ENCODE measurements at places on chromosomes 13 and 19. TPM values are rescaled to one million over a fixed set of nuclear protein-coding genes. Genes with fewer than 3 reads are reported as not detected.

- no peaks in the 10 kb centered on the region for H3K36me3 ChIP-seq
- H3K4me3 ChIP-seq, result peak within 1 kb of the TSS; percentile 97
- DNase-seq, result peak; percentile 82
- H3K4me1 ChIP-seq, result peaks cover 39% of the 10 kb centered on the region
Observed at GRCh38 chr13:77697217-77698103, at the start of gene SLAIN1. Gene SLAIN1 (plus strand): TSS chr13:77697687. CDS start chr13:77697914, 227 bp downstream.

- no peaks in the 10 kb centered on the region for H3K36me3 ChIP-seq
- no peak overlapping the region for H3K4me3 ChIP-seq
- H3K27ac ChIP-seq, result no peak overlapping the region
Observed at GRCh38 chr13:27405546-27406134, 18.8 kb upstream of the GTF3A start.

DNA sequence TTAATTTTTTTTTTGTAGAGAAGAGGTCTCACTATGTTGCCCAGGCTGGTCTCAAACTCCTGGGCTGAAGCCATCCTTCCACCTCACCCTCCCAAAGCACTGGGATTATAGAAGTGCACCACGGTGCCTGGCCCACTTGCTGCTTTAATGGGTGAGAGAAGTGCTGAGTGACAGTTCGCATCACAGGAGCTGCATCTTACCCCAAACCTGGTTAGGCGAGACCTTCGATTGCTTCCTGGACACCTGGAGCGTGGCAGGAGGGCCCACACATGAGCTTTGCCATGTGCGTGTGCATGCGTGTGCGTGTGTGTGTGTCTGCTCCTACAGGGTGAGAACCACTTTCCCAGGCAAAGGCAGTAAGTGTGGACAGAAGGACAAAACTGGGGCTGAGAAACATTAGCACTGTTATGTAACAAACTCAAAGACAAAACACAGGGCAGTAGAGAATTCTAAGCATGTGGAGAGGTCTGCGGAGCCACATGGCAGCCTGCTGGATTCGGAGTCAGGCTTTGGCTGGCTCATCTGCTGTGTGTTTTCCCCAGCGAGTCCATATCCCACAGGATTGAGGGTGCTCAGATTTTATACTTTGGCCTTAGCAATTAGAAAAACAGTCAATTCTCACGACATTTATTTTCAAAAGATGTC is 11.7 kb upstream of the MTIF3 start:
- no peaks in the 10 kb centered on the region for H3K4me1 ChIP-seq
- no peak overlapping the region for H3K27ac ChIP-seq
- H3K27me3 ChIP-seq, result no peaks in the 10 kb centered on the region
- DNase-seq, result no peak

- no peaks in the 10 kb centered on the region for H3K4me1 ChIP-seq
- no peak for DNase-seq
- no peak overlapping the region for H3K27ac ChIP-seq
Observed at GRCh38 chr13:20664351-20664750, 39.1 kb upstream of the IL17D start.

DNA sequence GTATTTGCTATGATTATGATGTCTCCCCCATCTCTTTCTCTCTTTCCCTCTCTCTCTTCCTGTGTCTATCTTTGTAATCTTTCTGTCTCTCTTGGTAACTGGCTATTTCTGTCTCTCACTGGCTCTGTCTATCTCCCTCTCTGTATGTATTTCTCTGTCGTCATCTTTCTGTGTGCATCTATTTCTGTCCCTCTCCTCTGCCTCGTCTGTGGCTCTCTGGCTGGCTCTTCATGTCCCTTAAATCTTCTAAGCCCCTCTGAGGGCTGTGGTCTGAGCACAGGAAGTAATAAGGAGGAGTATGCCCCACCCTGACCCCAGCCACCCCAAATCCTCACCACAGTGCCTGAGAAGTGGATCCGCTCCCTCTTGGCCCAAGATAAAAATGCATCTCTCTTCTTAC is 104.4 kb downstream of the DNAJC15 start:
- no peak for DNase-seq
- no peaks in the 10 kb centered on the region for H3K36me3 ChIP-seq
- peaks cover 3% of the 10 kb centered on the region for H3K4me1 ChIP-seq
- peaks cover 2% of the 10 kb centered on the region for H3K27me3 ChIP-seq

GRCh38 chr19:53823380-53824120 is 564 bp downstream of the NLRP12 start:
- no peak overlapping the region for H3K4me3 ChIP-seq
- H3K4me1 ChIP-seq, result no peaks in the 10 kb centered on the region
- H3K36me3 ChIP-seq, result no peaks in the 10 kb centered on the region
- DNase-seq, result no peak
- H3K27ac ChIP-seq, result no peak overlapping the region

DNA sequence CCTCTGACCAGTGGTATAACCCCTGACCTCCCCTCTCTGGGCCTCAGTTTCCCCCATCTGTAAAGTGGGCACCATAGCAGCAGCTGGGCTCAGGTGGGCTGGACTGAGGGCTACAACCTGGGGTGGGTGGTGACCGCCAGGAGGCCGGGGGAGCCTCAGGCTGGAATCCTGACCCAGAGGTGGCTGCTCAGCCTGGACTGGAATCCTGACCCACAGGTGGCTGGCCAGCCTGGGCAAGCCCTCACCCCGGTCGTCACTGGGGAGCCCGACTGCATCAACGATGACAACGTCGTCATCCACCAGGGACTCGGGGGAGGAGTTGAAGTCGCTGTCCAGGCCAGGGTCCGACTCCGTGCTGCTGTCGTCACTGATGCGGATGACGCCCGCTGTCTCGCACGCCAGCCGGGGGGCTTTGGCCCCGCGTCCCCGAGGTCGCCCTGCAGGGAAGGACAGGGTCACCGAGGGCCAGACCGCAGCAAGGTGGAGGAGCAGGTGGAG is 10.2 kb downstream of the GPX4 start:
- peaks cover 44% of the 10 kb centered on the region for H3K36me3 ChIP-seq
- H3K4me3 ChIP-seq, result no peak overlapping the region

DNA sequence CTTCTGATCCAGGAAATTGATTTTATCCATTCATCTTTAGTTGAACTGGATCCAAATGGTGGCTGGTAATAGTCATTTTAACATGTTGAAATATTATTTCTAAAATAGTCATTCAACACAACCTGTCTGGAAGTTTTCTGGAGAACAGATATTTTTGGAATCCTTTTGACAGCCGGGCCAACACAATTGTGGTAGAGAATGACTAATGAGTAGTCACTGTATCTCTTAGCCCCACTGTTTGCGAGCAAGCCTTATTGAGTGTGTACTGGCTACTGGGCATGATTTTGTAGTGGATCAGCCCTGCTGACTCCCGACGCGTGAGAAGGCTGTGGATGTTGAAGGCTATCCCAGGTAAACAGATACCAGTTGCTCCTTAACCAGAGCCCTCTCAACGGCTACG is 383.4 kb downstream of the ZNF536 start:
- no peak for DNase-seq
- H3K4me1 ChIP-seq, result no peaks in the 10 kb centered on the region
- H3K4me3 ChIP-seq, result no peak overlapping the region

DNA sequence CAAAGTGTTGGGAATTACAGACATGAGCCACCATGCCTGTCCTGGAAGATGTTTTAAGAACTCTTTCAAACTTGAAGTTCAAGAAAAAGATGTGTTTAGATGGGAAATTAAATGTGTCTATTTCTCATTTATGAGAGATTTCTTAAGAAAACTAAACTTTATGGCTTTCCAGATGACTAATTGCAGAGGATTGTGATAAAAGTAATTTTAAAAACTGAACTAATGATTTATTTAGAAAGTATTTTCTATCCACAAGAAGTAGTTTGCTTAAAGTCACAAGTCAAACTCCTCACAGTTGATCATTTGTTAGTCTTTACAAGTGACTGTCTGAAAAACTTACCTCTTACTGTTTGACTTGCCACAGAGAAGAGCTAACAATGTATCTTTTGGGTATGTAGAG is 89.6 kb upstream of the SPRY2 start:
- H3K4me1 ChIP-seq, result no peaks in the 10 kb centered on the region
- no peak for DNase-seq
- H3K27ac ChIP-seq, result no peak overlapping the region
- no peaks in the 10 kb centered on the region for H3K27me3 ChIP-seq
- no peaks in the 10 kb centered on the region for H3K36me3 ChIP-seq

GRCh38 chr13:107644136-107644535 is 571.2 kb downstream of the LIG4 start:
- H3K27ac ChIP-seq, result no peak overlapping the region
- DNase-seq, result no peak
- H3K36me3 ChIP-seq, result no peaks in the 10 kb centered on the region
- no peaks in the 10 kb centered on the region for H3K27me3 ChIP-seq
- no peaks in the 10 kb centered on the region for H3K4me1 ChIP-seq

DNA sequence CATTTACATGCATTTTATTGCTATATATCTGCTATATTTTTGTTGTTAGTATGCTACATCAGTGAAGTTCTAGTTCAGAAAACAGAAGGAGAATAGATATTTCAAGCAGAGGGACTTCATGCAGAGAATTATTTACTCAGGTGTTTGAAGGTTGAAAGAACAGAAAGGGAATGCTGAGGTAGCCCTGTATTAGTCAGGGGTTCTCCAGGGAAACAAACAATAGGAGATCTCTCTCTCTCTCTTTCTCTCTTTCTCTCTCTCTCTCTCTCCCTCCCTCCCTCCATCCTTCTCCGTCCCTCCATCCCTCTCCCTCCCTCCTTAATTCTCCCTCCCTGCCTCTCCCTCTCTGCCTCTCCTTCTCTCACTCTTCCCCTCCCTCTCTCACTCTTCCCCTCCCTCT is 114.3 kb upstream of the TDRD3 start:
- no peak overlapping the region for H3K4me3 ChIP-seq
- H3K27me3 ChIP-seq, result peaks cover 3% of the 10 kb centered on the region
- no peaks in the 10 kb centered on the region for H3K4me1 ChIP-seq
- no peak overlapping the region for H3K27ac ChIP-seq
- no peak for DNase-seq
- H3K36me3 ChIP-seq, result no peaks in the 10 kb centered on the region

DNA sequence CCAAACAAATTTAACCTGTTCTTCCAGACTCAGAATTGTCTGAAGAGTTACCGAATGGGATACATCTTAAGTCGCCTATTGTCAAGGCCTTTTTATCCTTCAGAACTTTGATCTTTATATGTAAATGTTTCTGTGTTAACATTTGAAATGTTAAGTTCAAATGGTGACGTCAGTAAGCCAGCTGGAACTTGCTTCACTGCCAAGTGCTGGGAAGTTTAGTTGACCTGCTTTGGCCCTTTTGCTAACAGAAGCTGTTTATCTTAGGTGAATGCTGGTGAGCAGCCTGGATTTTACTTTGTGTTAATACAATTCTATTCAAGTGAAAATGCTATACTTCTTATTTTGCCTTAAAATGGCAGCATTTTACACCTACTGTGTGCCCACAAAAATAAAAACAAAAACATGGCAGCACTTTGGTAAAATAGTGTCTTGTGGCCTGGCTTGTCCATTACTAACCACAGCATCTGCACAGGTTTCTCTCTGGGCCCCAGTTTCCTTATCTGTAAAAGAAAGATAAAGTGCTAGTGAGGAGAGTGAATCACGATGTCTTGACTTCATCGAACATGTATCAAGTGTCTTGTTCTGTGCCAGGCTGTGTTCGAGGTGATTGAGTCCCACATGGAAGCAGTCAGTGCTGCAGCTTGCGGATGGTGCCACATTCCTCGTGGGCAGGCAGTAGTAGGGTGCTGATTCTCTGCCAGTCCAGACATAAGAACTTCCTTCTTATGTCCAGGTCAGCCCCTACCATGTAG is 2.2 kb downstream of the NAXD start:
- no peak overlapping the region for H3K27ac ChIP-seq
- DNase-seq, result no peak
- H3K4me1 ChIP-seq, result peaks cover 21% of the 10 kb centered on the region
- H3K4me3 ChIP-seq, result peak overlapping the region; percentile 86

The CCDC159 gene
- total RNA-seq, result 66.5 TPM

The GIPC3 gene
- total RNA-seq, result 0.52 TPM

The AP3D1 gene
- 78.0 TPM for total RNA-seq

The PTPRH gene
- not detected for total RNA-seq

The ARL11 gene
- total RNA-seq, result 0.17 TPM

The DIRAS1 gene
- total RNA-seq, result not detected

The HSH2D gene
- total RNA-seq, result 45.5 TPM

Data from CD4-positive, CD25-positive, alpha-beta regulatory T cell (primary cell).